Progenitor cell of endocrine pancreas (in vitro differentiated cells): ENCODE measurements at places on chromosomes 16 and 17. TPM values are rescaled to one million over a fixed set of nuclear protein-coding genes. Genes with fewer than 3 reads are reported as not detected.

AGRP gene
- not detected in 2 replicates for total RNA-seq

DNA sequence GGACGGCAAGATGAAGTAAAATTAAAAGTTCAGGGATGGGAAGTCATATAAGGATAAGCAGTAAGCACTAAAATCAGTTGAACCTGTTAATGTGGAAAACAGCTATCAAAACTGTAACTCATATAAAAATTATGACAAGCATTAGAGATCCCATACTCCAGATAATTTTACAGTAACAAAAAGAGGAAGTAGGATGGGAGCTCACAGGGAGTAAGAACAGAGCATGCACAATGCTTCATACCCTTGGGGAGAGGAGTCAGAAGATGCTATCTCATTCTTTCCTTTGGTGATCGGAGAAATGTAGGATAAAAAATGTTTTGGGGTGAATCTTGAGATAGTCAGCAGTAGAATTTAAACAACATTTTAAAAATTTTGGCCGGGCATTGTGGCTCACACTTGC lies 164.7 kb upstream of the CACNG5 start:
- DNase-seq = no peak
- peaks cover 2% of the 10 kb centered on the region for H3K36me3 ChIP-seq
- no peaks in the 10 kb centered on the region for H3K27me3 ChIP-seq
- no peak overlapping the region for H3K27ac ChIP-seq

- H3K4me3 ChIP-seq = no peak overlapping the region
- DNase-seq = no peak
- peaks cover 3% of the 10 kb centered on the region for H3K4me1 ChIP-seq
Measured at GRCh38 chr16:69709456-69710084, 16.8 kb downstream of the NQO1 start.

- H3K4me3 ChIP-seq = no peak overlapping the region
- no peak overlapping the region for H3K27ac ChIP-seq
- no peak for DNase-seq
- H3K27me3 ChIP-seq = peaks cover 14% of the 10 kb centered on the region
Measured at GRCh38 chr16:30692396-30693064, 6.4 kb upstream of the SRCAP start.

DNA sequence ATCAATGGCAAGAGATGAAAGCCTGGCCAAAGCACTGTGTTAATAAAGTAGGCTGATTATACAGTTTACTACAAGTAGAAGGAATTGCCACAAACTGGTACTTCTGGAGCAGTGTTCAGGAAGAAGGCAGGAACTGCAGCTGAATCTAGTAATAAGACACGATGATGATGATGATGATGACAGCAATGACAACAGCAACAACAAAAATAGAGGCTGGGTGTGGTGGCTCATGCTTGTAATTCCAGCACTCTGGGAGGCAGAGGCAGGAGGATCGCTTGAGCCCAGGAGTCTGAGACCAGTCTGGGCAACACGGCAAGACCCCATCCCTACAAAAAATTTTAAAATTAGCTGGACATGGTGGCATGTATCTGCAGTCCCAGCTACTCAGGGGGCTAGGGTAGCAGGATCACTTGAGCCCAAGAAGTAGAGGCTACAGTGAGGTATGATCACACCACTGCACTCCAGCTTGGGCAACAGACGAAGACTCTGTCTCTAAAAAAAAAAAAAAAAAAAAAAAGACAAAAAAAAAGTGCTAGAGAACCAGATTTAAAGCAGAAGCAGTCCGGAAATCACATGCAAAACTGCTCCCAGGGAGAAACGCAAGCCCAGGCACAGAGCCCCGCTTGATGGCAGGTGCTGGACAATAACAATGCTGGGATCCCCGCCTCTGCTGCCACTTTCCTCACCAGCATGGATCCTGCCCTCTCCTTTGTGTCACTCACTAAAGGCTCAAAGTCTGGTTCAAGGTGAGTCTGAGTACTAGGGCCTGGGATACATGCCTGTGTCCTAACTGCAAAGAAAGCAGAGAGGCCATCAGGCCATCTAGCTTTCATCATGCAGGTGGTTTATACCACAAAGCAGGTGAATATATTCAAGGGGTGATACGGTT lies 44.8 kb downstream of the CPPED1 start:
- H3K4me3 ChIP-seq = no peak overlapping the region
- H3K27me3 ChIP-seq = no peaks in the 10 kb centered on the region
- H3K36me3 ChIP-seq = no peaks in the 10 kb centered on the region
- H3K27ac ChIP-seq = no peak overlapping the region
- no peak for DNase-seq

DNA sequence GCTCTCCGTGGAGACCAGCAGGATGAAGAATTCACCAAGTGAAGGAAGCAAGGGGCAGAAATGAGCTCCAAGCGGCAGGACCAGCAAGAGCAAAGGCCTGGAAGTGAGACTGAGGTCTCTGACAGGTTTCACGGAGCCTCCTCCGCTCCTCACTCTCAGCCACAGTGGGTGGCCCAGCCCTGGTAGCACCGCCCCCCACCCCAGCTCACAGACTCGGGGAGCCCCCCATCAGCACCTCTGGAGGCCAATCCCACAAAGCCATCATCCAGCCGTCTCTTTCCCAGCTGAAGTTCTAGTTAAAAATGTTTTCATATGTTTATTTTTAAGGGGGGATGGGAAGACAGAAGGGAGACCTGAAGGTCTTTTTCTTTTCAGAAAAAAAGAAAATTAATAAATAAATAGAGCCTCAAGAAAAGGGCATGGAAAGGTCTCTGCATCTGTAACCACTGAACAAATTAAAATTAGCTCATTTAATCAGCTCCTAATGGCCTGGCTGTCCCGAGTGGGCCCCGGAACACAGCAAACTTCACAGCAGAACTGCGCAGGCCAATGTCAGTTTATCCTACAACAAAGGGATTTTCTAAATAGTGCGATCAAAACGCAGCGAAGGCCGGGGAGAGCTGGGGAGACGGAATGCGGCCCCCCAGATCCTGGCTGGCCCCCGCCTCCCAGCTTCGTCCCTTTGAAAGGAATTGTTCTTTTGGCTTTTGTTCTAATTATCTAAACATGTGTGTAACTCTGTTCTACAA lies 190.3 kb downstream of the ZNF423 start:
- no peak overlapping the region for H3K4me3 ChIP-seq
- H3K4me1 ChIP-seq = peaks cover 14% of the 10 kb centered on the region
- H3K27me3 ChIP-seq = no peaks in the 10 kb centered on the region
